ENCODE measurements at places on chromosomes 4 and X.
A peak's percentile ranks its signal among the peaks of the same experiment; 100 is the strongest.

- DNase-seq, result no peak
Measured at GRCh38 chrX:110924871-110925270, 129.3 kb upstream of the CHRDL1 start.

- no peak for DNase-seq
Measured at GRCh38 chrX:109839694-109840567, 106.9 kb upstream of the ACSL4 start.

DNA sequence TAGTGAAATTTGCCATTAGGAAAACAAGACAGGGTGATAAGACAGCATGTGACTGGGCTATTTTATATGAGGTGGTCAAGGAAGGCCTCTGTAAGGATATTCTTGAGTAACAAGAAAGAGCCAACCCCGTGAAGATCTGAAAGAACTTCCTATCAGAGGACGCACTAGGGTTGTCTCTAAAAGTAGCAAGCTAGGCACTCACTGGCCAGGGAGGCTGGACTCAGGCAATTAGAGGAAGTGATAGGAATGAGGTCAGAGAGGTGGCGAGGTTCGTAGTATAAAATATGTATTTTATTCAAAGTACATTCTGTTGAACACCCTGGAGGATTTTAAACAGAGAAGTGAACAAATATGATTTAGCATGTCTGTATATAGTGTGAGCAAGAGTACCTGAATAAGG is 4.6 kb downstream of the BMPR1B start:
- DNase-seq, result no peak

GRCh38 chr4:157143369-157143768 is 67.4 kb downstream of the GLRB start:
- no peak for DNase-seq

GRCh38 chr4:150176547-150176946 is 98.3 kb downstream of the DCLK2 start:
- DNase-seq, result no peak

DNA sequence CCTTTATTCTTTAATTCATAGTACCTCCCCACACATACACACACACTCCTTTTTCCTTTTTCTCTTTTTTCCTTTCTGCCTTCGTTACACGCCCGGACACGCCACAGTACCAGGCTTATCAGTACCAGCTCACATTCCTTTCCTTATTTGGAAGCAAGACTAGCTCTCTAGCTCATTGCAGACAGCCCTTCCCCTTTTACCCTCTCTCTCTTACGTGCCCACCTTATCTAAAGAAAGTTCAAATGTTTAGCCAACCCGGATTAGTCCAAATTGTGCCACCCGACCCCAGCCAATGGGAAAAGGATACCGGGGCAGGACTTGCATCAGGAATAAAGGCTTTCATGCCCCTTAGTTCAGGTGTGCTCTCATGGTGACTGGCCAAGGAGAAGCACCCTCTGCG is 194.7 kb upstream of the VCX3A start:
- DNase-seq, result no peak

DNA sequence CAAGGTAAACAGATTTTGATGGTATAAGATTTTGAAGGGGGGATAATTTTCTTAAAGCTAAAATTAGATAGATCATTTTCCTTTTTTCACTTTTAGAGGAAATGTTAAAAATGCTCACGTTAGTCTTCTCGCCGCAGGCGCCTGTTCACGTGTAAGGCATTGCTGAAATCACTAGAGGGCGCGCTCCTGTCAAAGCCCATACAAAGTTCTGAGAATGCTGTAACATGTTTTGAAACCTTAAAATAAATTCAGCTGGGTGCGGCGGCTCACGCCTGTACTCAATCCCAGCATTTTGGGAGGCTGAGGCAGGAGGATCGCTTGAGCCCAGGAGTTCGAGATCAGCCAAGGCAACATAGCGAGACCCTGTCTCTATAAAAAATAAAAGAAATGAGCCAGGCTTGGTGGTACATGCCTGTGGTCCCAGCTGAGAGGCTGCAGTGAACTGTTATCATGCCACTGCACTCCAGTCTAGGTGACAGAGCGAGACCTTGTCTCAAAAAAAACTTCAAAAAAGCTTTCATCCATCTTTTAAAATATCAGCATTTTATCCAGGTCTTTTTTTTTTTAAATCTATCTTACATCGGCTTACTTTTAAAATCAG is 138.0 kb downstream of the RBMX2 start:
- DNase-seq, result peak; percentile 18

GRCh38 chr4:78069319-78069718 is 12.2 kb downstream of the FRAS1 start:
- DNase-seq, result no peak

GRCh38 chr4:159367781-159368080 is 264.9 kb downstream of the RAPGEF2 start:
- DNase-seq, result no peak

DNA sequence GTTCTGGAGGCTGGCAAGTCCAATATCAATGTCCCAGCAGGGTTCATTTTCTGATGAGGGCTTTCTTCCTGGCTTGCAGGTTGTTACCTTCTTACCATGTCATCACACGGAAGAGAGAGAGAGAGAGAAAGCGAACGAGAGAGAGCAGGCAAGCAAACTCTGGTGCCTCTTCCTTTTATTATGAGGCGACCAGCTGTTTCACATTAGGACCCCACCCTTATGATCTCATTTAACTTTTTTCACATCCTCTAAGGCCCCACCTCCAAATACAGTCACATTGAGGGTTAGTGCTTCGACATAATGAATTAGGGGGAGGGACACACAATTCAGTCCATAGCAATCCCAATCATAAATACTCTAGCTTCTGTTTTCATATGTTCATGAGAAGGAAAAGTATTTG is 10.6 kb upstream of the GPR174 start:
- DNase-seq, result no peak

- no peak for DNase-seq
Measured at GRCh38 chr4:185318679-185319078, 77.0 kb downstream of the LRP2BP start.

GRCh38 chr4:175427751-175428150 is 384.3 kb downstream of the GPM6A start:
- no peak for DNase-seq

GRCh38 chr4:87517621-87518020 is 11.6 kb downstream of the SPARCL1 start:
- DNase-seq, result no peak

DNA sequence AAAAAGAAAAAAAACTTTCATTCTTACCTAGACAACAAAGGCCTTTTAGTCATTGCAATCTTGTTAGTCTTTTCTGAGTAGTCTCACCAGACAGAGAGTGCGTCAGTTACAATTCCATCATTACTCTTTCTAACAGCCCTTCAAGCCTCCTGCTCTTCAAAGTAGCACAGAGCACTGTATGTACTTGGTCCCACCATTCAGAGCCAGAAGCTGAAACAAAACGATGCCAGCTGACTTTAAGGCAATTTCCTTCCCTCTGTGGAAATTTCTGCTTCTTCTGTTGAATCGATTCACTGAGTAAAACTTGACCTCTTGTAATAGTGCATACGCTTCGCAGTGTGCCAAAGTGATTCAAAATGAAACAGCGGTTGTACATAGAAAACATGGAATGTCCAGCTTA is 57.7 kb upstream of the TENM3 start:
- no peak for DNase-seq

DNA sequence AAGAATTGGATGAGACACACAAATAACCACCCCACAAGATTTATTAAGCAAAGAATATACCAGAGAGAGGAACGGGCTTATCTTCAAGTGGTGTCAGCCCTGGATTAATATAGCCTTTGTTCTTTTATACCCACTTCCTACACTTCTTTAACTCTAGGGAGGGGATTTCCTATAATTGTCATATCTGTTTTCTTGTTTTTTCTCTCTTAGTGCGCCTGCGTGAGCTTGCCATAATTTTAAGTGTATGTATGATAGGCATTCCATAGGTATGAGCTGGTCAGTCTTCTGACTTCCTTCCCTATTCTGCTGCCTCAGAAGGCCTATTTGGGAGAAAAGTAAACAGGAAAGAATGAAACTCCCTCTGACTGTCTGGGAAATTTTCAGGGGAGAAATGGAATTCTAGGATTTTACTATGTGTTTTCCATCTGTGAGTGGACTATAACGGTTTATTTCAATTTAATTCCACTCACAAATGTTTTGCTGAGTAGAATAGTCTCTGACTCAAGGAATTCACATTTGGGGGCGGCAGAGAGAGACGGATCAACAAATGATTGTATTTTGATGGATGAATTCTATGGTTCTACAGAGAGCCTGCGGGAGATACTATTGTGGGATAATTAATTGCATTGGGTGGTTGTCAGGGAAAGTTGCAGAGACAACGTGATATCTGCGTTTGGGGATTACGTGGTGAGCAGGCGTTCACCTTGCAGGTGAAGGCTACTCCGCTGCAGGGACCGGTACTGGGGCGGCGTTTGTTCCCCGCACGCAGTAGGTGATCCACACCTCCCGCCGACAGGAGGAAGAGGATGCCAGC is 626 bp upstream of the CEP135 start:
- peak; percentile 7 for DNase-seq

- DNase-seq, result peak; percentile 25
Measured at GRCh38 chrX:63784902-63785707, at the start of gene ARHGEF9. TSS of gene ARHGEF9 (minus strand) at chrX:63785214. CDS start at chrX:63785145, 69 bp downstream.

DNA sequence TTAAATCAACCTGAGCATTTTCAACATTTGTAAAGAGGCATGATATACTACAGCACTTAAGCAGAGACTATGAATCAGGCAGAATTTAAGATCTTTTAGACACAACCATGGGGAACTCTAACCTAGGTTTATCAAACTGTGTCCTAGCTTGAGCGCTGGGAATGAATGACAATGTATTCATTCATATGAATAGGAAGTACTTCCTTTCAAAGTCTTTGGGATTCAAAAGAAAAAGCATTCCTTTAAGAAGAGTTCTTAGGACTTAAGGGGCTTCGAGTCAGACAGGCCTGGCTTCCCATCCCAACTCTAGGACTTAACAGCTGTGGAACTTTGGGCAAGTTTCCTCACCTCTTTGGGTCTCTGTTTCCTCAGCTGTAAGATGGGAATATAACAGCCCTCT is 104.6 kb downstream of the ANAPC4 start:
- no peak for DNase-seq

Measured in frontal cortex (tissue), 4 donors.